ENCODE measurements at places on chromosomes 11 and 22.

DNA sequence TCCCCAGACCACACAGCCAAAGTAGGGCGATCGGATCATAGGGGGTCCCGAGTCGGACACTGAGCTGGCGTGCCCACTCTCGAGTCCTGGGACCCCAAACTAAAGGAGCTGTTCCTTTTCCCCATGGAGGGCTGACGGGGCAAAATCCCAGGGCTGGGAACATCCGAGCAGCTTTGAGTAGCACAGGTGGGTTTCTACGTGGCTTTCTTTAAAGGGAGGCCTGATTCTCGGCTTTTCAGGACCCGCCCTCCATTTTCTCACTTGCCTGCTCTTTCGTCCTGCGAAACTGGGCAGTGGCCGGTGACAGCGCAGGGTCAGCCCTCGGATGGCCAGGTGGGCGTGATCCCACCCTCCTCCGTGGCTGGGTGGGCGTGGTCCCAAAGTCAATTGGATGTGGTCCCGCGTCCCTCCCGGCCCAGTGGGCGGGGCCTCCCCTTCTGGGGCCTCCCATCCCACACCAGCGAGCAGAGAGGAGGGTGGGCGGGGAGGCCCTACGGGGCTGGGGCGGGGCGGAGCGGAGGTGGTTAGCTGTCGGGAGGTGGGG is 17.5 kb upstream of the TXNRD2 start:
- no peak for DNase-seq

DNA sequence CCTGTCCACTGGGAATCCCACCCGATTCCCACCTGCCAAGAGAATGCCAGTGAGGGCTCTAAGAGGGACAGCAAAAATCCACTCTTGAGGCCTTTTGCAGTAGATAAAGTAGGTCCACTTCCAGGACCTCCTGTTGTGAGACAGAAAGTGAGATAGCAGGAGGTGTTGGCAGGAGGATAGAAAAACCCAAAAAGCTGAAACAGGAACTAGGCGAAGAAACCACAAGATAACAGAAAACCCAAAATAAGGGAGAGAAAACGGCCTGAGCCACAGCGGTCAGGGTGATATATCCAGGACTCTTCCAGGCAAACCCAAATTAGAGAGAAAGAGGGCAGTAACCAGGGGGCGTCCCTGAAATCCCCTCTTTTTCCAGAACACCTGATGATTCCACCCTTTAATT is 79.7 kb upstream of the LINC01488 start:
- DNase-seq = no peak

DNA sequence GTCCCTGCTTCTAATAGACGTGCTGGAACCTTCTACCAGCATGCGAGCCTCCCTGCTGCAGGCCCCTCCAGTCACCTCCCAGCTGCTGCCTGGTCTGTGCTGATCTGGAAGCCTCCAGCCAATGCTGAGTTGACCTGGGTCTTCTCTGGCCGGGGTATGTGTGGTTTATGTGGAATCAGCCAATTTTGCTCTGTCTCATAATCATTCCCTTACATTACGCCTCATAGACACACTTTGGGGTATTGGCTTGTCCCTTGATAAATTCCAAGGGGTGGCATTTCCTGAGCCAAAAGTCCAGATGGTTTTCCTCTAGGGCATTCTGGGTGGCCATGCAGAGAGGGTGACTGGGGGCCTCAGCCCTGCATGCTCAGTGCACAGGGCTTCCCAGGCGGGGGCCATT is 8.3 kb upstream of the KMT5B start:
- DNase-seq = no peak

DNA sequence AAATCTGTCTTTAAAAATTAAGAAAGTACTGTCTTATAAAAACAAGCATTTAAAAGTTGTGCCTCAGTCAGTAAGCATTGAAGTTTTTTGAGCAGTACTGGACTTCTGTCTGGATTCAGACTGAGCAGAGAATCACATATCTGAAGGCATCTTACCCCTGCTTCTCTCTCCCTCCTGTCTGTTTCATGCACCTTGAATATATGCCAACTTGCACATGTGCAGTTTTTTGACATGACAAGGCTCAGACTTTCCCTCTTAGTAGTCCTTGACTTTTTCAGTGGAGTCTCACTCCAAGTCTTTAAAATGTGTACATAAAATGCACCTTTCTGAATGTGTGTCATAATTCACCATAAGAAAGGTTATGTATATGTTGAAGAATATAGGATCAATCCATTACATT is 19.8 kb downstream of the SPECC1L start:
- no peak for DNase-seq

DNA sequence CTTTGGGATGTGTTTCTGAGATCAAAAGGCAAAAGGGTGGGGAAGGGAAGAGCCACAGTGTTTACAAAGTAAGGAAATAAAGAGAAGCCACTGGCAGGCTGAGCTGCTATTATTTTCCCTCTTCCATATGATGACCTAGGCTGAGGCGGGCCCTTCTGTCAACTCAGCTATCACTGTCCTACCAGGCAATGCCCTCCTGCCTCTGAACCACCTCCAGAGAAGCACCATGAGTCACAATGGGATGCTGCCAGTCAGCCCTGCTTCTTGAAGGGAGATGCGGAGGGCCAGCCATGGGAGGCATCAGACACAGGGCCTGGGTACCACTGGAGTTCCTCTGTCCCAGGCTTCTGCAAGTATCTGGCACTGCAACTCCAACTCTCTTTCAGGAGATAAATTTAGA is 107.9 kb upstream of the BID start:
- no peak for DNase-seq

DNA sequence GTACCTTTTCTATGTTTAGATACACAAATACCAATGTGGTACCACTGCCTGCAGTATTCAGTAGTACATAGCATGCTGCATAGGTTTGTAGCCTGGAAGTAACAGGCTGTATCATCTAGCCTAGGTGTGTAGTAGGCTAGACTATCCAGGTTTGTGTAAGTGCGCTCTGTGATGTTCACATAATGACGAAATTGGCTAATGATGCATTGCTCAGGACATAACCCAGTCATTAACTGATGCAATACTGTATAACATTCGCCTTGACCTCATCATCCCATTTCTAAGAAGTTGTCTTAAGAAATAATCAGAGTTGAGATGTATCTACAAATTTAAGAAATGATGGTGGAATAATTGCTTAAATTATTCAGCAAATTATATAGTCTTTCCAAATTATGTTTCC is 116.0 kb upstream of the TIMP3 start:
- DNase-seq = no peak

- no peak for DNase-seq
These were observed 77.9 kb downstream of the CWC15 start for GRCh38 chr11:94895451-94895850.

DNA sequence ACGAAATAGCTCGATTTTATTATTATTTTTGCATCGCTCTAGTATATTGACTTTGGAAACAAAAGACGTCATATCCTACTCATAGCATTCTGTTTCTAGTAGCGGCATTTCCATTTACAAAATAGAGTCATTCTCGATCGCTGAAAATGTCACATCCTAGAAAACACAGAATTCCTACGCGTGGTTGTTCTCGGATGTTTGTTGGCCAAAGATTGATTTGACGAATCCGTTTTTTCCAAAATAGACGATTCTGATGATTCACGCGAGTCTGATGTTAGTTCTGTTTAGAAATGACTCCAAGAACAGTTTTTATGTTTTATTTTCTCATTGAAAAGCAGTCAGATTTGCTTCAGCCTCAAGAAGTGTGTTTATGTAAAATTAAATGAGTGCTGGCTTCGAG is 47.6 kb downstream of the SMIM38 start:
- DNase-seq = no peak

GRCh38 chr11:75536786-75537641 is 11.3 kb upstream of the GDPD5 start:
- no peak for DNase-seq

- DNase-seq = no peak
These were observed 21.8 kb upstream of the UPK3A start for GRCh38 chr22:45262931-45263462.

DNA sequence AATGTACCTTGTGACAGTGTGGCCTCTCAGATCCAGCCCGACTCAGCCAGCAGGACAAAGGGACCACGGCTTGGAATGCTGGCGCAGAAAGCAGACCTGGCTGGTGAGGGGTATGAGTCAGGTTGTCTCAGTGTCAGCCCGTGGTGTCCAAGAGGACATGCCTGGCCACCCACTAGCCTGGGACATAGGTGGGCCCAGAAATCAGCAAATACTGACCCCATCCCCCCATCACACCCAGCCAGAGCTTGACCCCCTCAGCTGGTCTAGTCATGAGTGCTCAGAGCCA is 4.5 kb downstream of the BANF1 start:
- DNase-seq = no peak

- peak; percentile 10 for DNase-seq
These were observed 39.8 kb downstream of the SYN3 start for GRCh38 chr22:33018232-33018864.

- DNase-seq = no peak
These were observed 86.3 kb upstream of the BLID start for GRCh38 chr11:122202161-122202950.

DNA sequence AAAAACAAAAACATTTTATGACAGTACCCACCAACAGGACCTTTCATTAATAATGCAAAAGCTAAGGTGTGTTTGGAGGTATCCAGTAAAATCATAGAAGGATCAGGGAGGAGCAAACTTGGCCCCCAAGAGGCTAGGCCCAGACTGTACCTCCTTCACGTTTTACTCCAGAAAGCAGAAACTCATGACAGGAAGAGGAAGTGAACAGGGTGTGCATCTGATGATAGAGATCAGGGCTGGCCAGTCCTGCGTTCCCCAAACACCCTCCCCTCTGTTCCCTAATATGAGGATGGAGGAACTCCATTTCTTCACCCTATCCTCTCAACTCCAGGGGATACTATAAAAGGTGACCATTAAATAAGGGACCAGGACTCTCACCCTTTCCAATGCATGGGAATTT is 10.2 kb upstream of the MS4A12 start:
- DNase-seq = no peak

DNA sequence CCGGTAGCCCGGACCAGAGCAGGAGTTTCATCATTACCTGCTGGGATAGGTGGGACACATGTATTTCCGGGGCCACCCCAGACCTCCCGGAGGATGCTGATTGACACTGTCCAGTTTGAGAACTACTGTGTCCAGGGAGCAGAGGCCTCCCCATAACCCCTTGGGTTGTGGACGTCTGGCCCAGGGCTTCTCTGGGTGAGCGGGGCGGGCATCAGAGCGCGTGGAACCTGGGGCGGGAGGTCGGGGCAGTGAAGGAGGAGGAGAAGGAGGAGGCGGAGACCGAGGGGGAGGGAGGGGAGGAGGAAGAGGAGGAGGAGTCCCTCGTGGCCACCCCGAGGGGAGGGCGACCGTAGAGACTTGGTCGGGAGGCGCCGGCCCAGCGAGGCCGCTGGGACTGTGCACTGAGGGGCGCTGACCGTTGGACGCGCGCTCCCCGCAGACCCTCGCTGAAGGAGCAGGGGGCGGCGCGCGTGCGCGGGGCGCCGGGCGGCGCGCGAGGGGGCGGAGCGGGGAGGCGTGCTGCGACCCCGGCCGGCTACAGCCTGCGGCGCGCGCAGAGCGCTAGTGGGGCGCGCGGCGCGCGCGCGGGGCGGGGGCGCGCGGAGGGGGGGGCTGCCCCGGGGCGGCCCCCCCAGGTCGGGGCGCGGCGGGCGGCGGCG is at the start of gene GRK3:
Gene GRK3, plus strand, starts transcription at position 356 of the 659 bp plus-strand sequence. CDS start 366 bp downstream, outside the sequence.
- DNase-seq = peak; percentile 21

GRCh38 chr11:69390561-69390960 is 90.9 kb upstream of the LINC01488 start:
- DNase-seq = no peak

- DNase-seq = no peak
These were observed 3.8 kb downstream of the TIMM8B start for GRCh38 chr11:112082729-112083128.

GRCh38 chr11:58927393-58928106 is 11.7 kb upstream of the GLYATL1 start:
- no peak for DNase-seq

DNA sequence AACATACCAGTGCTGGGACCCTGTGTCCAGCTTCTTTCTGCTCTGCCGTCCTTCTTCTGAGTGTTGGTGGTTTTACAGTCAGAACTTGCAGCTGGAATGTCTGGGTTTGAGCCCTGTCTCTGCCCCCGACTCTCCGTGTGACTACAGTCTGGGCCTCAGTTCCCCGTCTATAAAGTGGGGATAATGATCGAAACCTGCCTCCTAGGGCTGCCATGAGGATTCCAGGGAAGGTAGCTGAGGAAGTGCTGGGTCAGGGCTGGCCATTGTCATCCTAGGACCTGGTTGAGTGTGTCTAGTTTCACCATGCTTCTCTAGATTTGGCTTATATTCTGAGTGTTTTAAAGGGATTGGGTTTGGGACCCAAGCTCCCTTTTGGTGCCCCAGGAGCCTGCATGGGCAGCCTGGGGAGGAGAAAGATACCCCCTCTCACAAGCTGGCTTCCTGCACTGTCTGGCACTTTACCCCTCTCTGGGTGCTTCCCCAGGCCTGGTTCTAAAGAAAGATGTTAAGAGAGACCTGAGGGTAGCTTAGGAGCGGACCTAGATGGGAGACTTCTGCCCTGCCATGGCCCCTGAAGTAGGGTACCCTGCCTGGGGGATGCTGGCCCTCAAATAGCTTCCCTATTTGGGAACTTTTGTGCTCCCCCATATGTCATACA is 49.9 kb downstream of the TSPAN18 start:
- DNase-seq = no peak

- no peak for DNase-seq
These were observed 58.6 kb downstream of the HIPK3 start for GRCh38 chr11:33315822-33316221.

DNA sequence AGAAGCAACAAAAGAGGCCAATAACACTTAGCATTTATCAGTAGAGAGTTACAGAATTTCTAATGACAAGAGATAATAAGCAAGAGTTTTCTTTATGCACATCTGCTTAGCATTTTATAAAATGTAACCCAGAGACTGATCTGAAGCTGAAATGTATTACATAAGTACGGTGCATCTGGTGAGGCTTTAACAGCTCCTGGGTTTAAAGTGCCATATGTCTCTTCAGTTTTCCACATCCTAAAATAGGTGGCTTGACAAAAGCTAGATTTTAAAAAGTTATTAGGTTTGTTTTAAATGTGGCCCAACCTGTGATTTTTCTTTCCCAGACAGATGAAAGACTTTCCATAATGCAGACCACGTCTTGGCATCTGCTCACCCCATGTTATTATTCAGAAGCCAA is 620.7 kb upstream of the ARHGAP42 start:
- DNase-seq = no peak

DNA sequence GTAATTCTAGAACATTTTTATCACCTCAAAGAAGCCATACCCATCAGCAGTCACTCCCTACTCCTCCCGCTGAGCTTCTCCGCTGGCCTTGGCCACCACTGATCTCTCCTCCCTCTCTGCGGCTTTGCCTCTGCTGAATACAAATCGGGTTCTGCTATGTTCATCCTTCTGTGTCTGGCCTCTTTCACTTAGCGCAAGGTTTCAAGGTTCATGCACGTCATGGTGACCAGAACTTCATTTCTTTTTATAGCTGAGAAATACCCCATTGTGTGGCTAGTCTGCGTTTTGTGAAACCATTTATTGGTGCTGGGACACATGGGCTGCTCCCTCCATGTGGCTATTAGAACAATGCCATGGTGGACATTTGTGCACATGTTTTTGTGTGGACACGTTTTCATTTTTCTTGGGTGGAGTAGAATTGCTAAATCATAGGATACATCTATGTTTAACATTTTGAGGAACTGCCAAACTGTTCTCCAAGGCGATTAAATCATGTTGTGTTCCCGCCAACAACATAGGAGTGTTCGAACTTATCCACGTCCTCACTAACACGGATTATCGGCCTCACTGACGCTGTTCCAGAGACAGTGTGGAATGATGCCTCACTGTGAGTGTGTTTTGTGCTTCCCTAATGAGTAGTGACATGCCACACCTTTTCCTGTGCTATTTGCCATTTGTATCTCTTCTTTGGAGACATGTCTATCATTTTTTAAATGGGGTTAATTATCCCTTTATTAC is 24.2 kb upstream of the KRTAP5-6 start:
- no peak for DNase-seq

All from T-helper 1 cell (primary cell).